Melanocyte of skin (primary cell): ENCODE measurements at places on chromosomes 4 and X. TPM values are rescaled to one million over a fixed set of nuclear protein-coding genes. Genes with fewer than 3 reads are reported as not detected.

SGMS2 gene
- total RNA-seq: 13.1 and 20.3 TPM in 2 replicates

NWD2 gene
- total RNA-seq: not detected in 2 replicates

PPBP gene
- not detected in 2 replicates for total RNA-seq

SSX3 gene
- total RNA-seq: not detected in 2 replicates

TBX22 gene
- total RNA-seq: 0.31 and 0.33 TPM in 2 replicates

NPY2R gene
- not detected in 2 replicates for total RNA-seq

GPC3 gene
- total RNA-seq: 0.15 TPM in 1 of 2 replicates, not detected in the other

NUDT10 gene
- total RNA-seq: 3.1 and 4.7 TPM in 2 replicates

TCEAL6 gene
- total RNA-seq: not detected in 2 replicates

TMPRSS11F gene
- under 0.01 TPM in 2 replicates for total RNA-seq

PPM1K gene
- 32.4 and 44.0 TPM in 2 replicates for total RNA-seq

PNCK gene
- total RNA-seq: 0.33 and 1.2 TPM in 2 replicates

AKAP14 gene
- not detected in 2 replicates for total RNA-seq

PF4V1 gene
- total RNA-seq: not detected in 2 replicates

SHISA3 gene
- not detected in 2 replicates for total RNA-seq

VCX3B gene
- total RNA-seq: not detected in 2 replicates

UGT2B17 gene
- total RNA-seq: not detected in 2 replicates

PLXNA3 gene
- 6.5 and 8.3 TPM in 2 replicates for total RNA-seq

MBTPS2 gene
- total RNA-seq: 10.0 and 13.1 TPM in 2 replicates

AGTR2 gene
- total RNA-seq: not detected in 2 replicates

CT45A2 gene
- total RNA-seq: not detected in 2 replicates

MSANTD1 gene
- total RNA-seq: 0.62 and 0.67 TPM in 2 replicates

RTL5 gene
- under 0.01 and 0.15 TPM in 2 replicates for total RNA-seq

MTNR1A gene
- not detected in 2 replicates for total RNA-seq

SLIT2 gene
- 1.4 and 1.8 TPM in 2 replicates for total RNA-seq

LPAR4 gene
- under 0.01 TPM in 1 of 2 replicates, not detected in the other for total RNA-seq

NSG1 gene
- total RNA-seq: 46.8 and 160 TPM in 2 replicates

SUPT20HL1 gene
- total RNA-seq: not detected in 2 replicates

GPR143 gene
- total RNA-seq: 164 and 186 TPM in 2 replicates

PGRMC2 gene
- 22.3 and 24.5 TPM in 2 replicates for total RNA-seq

RNF128 gene
- 12.4 and 23.1 TPM in 2 replicates for total RNA-seq

ARSD gene
- total RNA-seq: 5.7 and 7.6 TPM in 2 replicates

EGF gene
- 0.77 and 1.7 TPM in 2 replicates for total RNA-seq

NUP62CL gene
- total RNA-seq: 1.7 and 2.0 TPM in 2 replicates

HOPX gene
- total RNA-seq: not detected in 2 replicates

TCEANC gene
- 3.1 and 7.6 TPM in 2 replicates for total RNA-seq

TENT5D gene
- not detected in 2 replicates for total RNA-seq

CFAP47 gene
- total RNA-seq: not detected in 2 replicates

MAGEA2B gene
- total RNA-seq: not detected in 2 replicates

DDIT4L gene
- total RNA-seq: 1.0 and 9.5 TPM in 2 replicates

EIF1AX gene
- total RNA-seq: 32.3 and 51.8 TPM in 2 replicates

GJB1 gene
- total RNA-seq: 34.3 and 60.3 TPM in 2 replicates

ASMTL gene
- 8.9 and 16.4 TPM in 2 replicates for total RNA-seq

CAPN6 gene
- total RNA-seq: not detected in 2 replicates

MAOB gene
- 1.1 TPM in 1 of 2 replicates, not detected in the other for total RNA-seq

PAGE4 gene
- not detected in 2 replicates for total RNA-seq

MUC7 gene
- not detected in 2 replicates for total RNA-seq

FRG2 gene
- not detected in 2 replicates for total RNA-seq

TKTL1 gene
- not detected in 2 replicates for total RNA-seq

ASB5 gene
- total RNA-seq: not detected in 2 replicates

SPANXN1 gene
- not detected in 2 replicates for total RNA-seq
